ENCODE measurements at places on chromosomes 5 and 9.

DNA sequence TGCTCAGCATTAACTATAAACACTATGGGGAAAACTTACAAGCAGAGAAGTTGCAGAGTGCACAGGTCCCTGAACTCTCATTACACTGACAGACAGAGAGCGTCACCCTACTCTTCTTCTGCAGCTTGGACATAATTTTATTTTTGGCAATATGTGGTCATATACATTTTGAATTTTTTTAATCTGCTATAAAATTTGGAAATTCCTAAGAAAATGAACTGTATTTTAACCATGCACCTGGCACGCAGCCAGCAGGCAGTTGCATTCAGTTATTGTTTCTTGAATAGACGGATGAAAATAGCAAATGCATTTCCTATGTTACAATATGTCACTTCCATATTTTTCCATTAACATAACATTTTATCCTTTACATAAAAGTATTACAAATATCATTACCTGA lies 100.2 kb downstream of the SLC25A46 start:
- DNase-seq, result no peak

DNA sequence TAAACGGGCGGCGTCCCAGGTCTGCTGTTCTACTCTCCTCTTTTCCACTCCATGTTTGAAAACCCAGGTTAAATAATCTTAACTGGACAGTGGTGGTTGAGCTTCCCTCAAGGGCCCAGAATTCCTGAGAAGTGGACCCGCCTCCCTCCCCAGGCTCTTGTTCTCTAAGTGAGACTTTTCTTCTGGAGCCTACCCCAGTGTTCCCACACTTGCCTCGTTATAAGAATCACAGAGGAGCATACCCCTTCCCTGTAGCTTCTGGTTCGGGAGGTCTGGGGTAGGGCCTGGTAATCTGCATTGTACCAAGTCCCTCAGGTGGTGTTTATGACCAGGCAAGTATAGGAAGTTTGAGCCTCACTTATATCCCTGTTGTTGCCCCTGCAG lies 12.0 kb downstream of the PSD2 start:
- no peak for DNase-seq

- DNase-seq, result no peak
These were observed 225.1 kb downstream of the MPDZ start for GRCh38 chr9:13054389-13054788.

GRCh38 chr5:147223948-147224791 lies 10.7 kb upstream of the STK32A start:
- DNase-seq, result no peak

- peak; percentile 69 for DNase-seq
These were observed 18.7 kb downstream of the LCP2 start for GRCh38 chr5:170278611-170279458.

DNA sequence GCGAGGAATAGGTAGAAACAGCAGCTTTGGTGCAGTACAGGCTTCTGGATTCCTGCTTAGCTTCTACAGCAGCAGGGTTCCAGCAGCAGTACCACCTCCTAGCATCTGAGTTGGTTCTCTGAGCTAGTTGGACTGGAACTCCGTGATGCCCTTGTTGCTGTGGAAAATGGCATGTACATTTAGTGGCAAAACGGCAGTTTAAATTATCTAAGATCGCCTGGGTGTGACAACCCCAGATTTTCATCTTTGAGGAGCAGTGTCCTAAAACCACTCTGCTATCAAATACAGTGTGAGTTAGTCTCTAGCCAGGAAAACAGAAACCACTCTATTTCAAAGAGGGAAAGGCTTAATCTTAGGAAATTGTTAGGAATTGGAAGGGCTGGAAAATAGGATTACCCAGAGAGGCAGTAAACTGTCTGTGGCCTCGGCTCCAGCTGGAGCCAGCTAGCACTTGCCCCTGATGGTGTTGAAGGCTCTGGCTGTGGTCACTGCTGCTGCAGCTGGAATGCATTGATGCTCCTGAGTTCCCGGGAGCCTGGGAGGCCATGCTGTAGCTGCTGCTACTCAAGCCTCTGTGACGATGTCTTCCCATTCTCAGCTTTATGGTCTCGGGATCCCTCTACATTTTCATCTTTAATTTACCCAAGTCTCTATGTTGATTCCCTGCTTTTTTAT lies 29.4 kb downstream of the RAD23B start:
- no peak for DNase-seq

GRCh38 chr5:140178086-140178410 lies 3.1 kb downstream of the CYSTM1 start:
- DNase-seq, result no peak

- no peak for DNase-seq
These were observed 32.3 kb downstream of the RUSC2 start for GRCh38 chr9:35522187-35522586.

GRCh38 chr9:78023003-78023741 lies 8.4 kb downstream of the GNAQ start:
- DNase-seq, result no peak

- DNase-seq, result no peak
These were observed 622.3 kb upstream of the PTPRD start for GRCh38 chr9:11235061-11235460.

DNA sequence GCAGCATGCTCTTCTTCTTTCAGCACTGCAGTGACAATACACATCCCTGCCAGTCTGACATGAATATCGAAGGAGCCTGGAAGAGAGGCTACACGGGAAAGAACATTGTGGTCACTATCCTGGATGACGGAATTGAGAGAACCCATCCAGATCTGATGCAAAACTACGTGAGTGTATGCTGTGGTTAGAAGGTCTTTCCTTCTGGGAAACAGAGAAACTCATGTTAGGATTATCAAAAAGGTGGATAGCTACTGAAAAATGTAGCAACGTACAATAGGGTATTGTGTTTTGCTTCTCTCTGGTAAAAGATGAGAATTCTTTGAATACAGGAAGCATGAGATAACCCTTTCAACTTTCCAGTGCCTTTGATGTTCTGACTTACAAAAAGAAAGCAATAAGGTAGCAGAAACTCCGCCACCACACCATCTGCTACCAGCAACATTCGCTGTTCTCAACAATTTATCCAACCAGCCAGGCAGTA lies 133.3 kb downstream of the PCSK5 start:
- DNase-seq, result no peak

GRCh38 chr5:176528301-176528700 lies 8.9 kb downstream of the RNF44 start:
- no peak for DNase-seq

DNA sequence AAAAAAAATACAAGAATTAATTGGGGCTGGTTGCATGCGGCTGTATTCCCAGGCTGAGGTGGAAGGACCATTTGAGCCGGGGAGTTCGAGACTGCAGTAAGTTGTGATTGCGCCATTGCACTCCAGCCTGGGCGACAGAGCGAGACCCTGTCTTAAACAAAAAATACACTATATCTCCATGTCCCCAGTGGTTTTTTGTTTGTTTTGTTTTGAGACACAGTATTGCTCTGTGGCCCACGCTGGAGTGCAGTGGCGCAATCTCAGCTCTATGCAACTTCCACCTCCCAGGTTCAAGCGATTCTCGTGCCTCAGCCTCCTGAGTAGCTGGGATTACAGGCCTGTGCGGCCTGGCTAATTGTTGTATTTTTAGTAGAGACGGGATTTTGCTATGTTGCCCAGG lies 1.2 kb downstream of the COQ4 start:
- DNase-seq, result no peak

DNA sequence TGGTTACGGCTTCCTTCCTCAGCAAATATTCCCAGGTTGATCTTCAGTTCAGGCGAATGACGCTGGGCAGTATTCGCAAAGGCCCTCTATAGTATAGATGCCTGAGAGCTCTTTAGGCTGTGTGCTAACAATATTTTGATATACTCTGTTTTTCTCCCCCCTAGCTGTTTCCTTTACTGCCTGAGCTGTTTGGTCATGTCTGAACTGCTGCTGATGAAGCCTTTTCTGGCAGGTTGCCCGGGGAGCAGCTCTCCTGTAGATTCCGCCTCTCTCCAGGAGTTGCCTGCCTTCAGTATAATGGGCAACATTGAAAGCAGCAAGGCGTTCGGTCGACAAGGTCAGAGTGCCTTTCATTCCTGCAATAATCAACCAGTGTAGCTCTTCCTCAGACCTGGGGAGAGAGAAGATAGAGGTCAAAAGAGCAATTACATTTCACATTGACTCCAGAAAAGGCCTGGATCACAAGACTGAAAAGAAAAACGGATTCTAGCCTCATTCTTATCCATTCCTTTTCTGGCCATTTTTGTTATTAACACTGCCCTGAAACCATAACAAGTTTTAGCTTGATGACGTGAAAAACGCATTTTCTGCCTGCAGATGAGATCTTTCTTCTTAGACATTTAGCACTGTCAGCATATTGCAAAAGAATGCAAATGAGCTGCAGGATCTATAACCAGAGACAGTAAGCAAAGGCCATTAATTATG lies 60.1 kb upstream of the ZNF608 start:
- DNase-seq, result no peak

- no peak for DNase-seq
These were observed 472.7 kb upstream of the CDH9 start for GRCh38 chr5:27511061-27511460.

GRCh38 chr9:27548055-27548741 lies 18.6 kb upstream of the MOB3B start:
- DNase-seq, result no peak

DNA sequence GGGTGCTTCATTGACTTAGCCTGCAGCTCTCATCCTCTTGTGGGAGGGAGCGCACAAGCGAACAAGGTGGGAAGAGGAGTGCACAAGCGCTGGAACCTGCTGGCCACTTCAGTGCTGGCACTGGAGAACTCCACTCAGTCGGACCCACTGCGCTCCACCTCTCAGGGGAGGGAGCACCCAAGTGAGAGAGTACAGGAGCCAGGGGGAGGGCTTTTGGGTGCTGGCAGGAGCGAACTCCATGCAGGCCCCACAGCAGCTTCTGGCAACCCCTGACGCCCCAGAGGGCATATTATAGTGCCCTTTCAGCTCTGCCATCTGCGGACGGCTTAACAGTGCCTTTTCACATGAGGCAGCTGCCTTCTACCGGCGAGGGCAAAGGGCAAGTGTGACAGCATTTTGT lies 774.2 kb upstream of the COX7C start:
- DNase-seq, result no peak

DNA sequence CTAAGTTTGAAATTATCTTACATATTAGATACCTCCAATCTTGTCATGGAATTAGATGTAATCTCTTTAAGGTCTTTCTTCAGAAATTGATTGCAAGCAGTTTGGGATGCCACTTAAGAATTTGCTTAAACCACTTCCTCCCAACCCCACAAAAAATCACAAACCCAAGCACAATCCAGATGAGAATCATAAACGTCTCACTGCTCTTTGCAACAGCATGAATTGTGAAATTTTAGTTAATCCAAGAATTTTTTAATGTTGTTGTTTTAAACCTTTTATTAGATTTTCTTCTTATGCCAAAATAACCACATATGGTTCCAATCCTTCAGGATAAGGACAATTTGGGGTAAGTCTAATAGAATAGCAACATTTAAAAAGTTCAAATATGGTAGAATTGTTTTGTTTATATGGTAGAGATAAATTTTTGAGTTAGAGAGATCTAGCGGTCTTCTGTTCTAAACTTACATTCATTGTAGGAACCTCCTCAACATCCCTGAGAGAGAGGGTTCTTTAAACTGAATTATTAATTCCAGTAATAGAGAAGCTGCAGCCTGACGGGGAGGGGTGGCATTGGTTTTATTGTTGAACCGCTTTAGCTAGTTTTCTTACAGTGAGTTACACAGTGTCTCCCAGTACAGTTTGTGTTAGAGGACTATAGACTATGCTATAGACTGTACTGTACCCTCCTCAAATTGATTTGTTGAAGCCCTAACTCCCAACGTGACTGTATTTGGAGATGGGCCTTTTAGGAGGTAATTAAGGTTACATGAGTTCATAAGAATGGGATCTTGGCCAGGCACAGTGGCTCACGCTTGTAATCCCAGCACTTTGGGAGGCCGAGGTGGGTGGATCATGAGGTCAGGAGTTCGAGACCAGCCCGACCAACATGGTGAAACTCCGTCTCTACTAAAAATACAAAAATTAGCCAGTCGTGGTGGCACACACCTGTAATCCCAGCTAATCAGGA lies 24.8 kb upstream of the IL6ST start:
- no peak for DNase-seq

DNA sequence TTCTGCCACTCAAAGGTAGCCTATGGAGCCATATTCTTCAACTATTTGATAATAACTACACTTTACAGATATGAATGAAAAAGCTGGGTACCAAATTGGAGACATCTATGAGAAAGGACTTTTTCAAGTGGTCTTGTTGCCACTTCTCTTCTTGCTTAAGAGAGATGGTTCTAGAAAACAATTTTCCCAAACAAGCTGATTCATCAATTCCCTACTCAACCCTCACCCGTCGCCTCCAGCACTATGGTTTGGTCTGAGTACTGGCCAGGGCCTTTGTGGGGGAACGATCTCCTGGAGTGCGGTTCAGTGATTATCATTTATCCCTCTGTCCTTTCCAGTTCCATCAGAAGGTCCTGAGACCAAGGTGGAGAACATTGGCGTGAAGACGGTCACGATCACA lies 56.8 kb downstream of the IL31RA start:
- no peak for DNase-seq

- no peak for DNase-seq
These were observed 42.8 kb upstream of the TCF7 start for GRCh38 chr5:134071614-134072207.

DNA sequence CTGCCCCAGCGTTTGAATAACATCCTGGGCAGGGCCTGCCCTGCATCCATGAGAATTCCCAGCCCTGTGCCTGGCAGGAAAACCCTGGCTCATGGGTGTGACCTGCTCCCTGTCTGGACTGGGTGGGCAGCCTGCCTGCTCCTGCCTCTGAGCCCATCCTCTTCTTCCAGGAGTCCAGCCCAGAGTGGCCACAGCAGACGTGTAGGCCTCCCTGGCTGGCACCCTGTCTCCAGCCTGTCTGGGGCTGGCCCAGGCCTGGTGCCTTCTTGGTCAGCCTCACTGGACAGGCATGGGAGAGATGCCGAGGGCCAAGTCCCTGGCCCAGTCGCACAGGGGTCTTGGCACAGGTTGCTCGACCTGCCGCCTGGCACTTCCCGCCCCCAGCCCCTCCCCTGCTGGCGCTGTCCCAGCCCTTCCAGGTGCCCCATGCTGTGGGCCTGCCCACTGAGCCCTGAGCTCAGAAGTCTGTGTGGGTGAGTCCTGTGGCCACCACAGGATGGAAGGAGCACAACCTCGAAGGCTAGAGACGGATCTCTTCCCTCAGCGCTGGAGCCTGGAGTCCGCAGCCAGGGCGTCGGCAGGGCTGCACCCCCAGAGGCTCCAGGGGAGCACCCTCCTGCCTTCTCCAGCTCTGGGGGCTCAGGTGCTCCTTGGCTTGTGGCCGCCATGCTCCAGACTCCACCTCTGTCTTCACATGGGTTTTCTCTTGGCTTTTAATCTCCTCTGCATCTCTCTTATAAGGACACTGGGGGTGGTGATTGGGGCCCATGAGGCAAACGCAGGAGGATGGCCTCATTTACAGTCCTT lies 11.8 kb upstream of the COL5A1 start:
- no peak for DNase-seq

- DNase-seq, result no peak
These were observed 25.8 kb upstream of the FRRS1L start for GRCh38 chr9:109192732-109193361.

- no peak for DNase-seq
These were observed 68.7 kb upstream of the TAF11L2 start for GRCh38 chr5:17429353-17429752.

- DNase-seq, result no peak
These were observed 42.3 kb upstream of the MAP1B start for GRCh38 chr5:72064801-72065570.

GRCh38 chr5:62790348-62790747 lies 211.7 kb downstream of the LRRC70 start:
- DNase-seq, result no peak

Measured in activated CD4-positive, CD25-positive, alpha-beta regulatory T cell (primary cell).